ENCODE measurements at places on chromosomes 2 and 18.

DNA sequence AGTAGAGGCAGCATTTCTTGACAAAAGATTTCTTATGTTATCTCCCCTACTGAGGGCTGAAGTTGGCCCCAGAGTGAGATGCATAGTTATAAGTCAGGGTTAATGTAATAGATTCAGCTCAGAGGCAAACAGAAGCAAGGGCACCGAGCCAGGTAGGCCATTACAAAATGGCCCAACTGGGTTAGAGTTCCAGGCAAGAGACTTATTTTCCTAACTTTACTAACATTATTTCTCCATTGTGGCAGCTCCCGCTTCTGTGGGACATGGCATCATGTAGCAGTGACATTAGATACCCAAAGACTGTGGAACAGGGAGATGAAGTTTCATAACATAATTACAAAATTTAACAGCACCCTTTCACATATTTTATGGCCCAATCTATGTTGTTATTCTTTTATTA is 27.1 kb downstream of the TSPYL6 start:
- DNase-seq = peak; percentile 24

DNA sequence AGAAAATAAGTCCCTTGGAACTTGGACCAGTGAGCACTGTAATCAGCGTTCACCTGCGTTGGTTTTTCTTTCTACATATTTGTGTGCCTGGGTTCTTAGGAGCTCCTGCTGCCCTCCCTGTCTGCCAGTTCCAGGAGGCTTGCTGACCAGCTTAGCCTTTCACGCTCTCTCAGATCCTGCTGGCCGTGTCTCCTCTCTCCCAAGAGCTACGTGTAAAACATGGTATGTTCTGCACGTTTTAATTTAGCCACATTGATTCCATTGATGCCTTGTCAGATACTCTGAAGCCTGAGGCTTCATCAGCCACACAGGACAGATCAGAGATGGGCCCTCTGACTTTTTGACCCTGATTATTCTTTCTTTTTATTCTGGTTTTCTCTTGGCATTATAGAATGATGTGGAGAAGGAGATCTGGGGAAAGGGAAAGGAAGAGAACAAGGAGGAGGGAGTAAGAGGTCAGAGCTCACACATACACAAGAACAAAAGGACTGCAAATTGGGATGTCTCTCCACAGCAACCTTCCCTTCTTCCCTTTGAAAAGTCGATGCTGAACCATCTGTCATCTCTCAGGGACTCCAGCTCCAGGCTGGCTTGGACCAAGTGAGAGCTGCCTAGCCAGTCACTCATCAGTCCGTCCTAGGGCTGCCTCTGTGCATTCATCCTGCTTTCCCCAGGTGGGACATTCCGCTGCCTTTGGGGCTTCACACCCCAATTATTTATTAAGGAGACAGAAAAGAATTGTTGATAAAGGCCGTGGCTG is 152.8 kb downstream of the PIK3C3 start:
- DNase-seq = no peak

DNA sequence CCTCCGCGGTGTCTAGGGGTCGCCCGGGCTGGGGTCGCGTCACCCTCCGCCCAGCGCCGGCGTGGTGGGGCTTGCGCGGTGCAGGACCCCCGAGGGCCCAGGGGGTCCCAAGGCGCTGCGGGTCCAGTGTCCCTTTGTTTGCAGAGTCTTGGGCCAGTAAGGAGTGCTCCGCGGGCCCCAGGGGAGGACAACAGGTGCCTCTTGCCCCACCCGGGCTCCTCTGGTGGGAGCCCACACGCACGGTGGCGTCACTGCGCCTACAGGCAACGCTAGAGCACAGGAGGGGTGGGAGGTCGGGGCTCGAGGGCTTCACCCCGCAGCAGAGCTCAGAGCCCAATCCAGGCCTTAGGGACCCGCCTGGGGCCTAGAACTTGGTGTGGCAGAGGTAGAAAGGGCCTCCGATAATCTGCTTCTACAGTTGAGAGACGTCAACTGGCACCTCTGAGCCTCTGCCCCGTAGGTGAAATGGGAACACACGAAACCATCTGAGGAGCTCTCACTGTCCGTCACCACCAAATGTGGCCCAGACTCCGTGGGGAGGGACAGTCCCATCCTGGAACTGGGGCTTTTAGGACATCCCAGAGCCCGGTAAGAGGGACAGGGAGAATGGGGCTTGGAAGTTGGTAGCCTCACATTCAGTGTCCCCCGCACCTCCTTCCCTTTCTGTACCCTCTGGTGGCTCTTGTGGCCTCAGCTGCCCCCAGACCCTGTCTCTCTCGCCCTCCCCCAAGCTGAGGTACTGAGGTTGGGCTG is 1.4 kb downstream of the ARID5A start:
- DNase-seq = no peak

DNA sequence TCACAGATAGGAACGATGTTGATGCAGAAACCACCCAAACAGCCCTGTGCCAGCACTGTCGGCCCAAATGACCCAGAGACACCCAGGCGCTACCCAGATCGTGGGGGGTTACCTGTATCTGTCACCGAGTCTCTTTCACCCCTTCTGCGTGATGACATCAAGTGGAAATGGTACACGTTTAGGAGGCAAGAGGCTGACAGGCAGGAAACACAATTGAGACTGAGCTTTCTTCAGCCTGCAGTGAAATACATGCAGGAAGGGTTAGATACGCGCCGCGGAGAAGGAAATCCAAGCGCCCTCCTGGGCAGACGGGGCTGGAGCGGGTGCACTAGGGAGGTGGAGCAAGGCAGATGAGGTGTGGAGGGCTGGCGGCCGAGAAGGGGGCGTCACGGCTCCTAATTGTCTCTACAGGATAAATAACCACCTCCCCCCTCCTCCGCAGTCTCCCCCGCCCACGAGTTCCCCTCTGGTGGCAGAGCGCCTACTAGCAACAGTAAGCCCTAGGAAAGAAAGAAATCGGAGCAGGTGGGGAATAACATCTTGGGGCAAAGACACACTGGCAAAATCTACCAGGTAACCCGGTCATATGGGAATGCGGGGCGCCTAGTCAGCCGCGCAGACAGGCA is at the start of gene RNF152:
RNF152 (minus strand) TSS at position 325 of the 626 bp plus-strand sequence. CDS start 76,544 bp downstream, outside the sequence.
- DNase-seq = no peak

DNA sequence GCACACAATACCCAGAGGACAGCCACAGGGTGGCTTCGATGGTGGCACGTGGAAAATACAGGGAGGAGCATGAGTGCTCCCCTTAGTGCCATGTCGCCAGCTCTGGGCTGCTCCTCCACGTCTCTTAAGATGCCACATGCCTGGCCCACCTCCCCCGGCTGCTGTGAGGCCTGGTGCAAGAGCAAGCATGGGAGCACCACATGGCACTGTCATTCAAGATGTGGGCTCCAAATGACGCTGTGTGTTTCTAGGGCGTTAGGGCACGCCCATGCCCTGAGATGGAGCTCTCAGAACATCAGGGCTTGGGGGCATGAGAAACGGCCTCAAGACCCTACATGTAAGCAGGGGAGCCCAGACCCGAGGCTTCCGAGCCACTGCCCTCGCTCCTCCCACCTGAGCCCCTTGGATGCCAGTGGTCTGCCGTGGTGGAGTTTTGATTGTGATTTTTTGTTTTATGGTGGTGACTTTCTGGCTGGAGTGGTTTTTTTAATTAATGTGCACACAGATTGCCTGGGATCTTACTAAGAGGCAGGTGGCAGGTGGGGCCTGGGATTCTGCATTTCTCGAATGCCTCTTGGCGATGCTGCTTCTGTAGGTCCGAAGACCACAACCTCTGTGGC is 239.3 kb downstream of the GBX2 start:
- DNase-seq = no peak

DNA sequence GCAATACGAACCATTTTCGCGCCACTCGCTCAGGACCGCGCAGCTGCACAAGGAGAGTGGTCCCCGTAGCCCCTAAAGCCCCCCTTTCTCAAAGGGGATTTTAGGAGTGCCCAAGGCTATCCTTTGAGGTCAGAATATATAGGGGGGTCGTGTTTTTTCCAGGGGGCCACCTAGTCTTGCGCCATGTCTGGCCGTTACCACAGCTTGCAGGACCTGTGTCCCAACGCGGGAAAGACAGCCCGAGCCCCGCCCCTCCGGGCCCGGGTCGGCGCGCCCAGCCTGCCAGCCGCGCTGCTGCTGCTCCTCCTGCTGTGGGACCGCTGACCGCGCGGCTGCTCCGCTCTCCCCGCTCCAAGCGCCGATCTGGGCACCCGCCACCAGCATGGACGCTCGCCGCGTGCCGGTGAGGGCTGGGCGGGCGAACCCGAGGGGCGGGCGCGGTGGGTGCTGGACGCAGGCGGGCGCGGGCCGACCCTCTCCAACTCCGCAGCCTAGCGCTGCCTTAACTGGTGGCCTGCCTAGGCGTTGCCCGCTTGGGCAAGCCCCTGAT is at the start of gene CDCA7:
CDCA7 (plus strand) TSS at position 291 of the 550 bp plus-strand sequence; CDS start at position 383, 92 bp downstream.
- peak; percentile 52 for DNase-seq

DNA sequence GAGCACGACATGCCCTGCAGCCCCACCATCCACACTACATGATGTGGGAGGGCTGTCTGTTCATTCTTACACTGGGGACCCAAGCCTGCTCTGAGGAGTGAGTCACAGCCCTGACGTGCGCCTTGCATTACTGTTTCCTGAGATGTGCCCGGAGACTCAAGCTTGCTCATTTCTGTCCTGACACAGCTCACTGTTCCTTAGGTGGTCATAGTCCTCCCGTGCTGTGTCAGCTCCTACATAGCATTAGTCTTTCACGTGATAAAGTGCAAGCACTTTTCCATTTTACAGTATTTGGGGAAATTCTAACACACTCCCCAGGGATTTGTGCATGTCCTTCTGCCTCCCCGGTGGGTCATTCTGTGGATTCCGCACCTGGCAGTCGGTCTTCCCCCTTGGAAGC is 46.2 kb upstream of the TRIM43B start:
- no peak for DNase-seq

GRCh38 chr2:3461801-3462492 is 57.4 kb downstream of the ADI1 start:
- DNase-seq = no peak

DNA sequence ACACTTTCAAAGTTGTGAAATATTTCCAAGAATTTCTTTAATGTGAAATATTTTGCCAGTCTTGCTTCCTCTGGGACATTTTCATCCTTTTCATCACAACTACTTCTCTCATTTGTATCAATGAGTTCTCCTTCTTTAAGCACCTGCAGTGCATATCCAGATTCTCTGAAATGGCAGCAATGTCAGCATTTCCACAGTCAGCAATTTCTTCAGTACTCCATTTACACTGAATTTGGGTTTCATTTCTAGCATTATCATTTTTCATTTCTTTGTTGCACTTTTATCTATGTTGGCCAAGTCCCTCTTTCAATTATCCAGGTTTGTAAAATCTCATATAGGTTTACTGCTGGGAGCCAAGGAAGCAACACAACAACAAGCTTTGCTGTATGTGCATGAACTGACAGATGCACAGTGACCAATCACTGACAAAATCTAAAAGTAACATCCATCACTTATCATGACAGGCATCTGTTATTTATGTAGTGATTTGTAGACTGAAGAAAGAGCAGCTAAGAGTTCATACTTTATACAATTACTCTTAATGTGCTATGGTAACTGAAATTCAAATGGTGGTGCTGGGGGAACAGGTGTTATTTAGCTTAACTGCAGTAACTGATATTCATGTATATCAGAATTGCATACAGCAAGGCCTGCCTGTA is 43.9 kb downstream of the SS18 start:
- DNase-seq = no peak
